ENCODE measurements at places on chromosomes 4 and X.
A peak's percentile ranks its signal among the peaks of the same experiment; 100 is the strongest.

GRCh38 chrX:112067601-112068000 is 15.0 kb downstream of the TRPC5 start:
- DNase-seq = no peak

DNA sequence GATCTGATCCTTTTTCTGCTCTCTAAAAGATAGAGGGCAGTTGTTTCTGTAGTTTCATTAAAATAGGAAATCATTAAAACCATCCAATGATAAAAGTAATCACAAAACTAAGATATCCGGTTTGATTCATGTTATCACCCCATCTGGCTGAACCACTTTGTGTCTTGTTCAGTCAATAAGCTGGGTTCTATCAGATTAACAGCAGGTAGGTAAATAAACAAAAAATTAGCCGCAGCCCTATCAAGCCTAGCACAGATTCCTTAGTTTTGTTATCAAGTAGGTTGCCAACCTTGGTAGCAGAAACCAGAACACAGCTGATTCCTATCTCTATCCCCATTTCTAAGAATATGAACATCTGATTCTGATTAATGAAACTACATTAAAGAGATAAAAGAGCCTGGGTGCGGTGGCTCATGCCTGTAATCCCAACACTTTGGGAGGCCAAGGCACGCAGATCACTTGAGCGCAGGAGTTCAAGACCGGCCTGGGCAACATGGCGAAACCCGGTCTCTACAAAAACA is 118.6 kb upstream of the PLAC1 start:
- no peak for DNase-seq

- no peak for DNase-seq
These were observed 515.4 kb downstream of the ZNF674 start for GRCh38 chrX:46029777-46030176.

DNA sequence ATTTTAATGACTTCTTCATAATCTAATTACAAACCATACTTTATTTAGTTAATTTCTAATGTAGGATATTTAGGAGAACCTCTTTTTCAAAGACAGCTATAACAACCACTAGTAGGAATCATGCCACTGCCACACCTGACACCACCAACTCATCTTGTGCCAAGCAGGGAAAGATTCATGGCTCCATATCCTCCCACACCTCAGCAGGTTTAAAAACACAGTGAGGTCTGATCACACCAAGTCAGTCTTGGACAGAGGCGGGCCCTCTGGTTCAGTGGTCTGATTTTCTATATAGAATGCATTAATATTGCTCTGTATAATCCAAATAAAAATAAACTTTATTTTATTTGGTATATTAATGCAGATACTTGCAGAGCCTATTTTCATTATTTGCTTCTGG is 227.7 kb upstream of the TTC29 start:
- DNase-seq = no peak

DNA sequence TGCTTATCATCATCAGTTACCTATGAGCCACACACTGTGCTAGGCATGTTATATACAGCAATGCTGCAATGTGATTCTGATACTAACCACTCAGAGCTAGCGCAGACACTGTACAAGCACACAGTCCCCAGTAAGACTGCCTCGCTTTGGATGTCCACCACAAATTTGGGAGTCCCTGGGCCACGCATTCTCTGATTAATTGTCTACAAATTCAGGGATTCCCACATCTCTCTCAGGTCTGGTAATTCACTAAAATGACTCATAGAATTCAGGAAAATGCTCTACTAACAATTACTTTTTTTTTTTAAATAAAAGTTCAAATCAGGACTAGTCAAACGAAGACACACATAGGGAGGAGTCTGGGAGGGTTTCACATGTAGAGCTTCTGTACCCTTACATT is 652.1 kb upstream of the AADAT start:
- DNase-seq = no peak

DNA sequence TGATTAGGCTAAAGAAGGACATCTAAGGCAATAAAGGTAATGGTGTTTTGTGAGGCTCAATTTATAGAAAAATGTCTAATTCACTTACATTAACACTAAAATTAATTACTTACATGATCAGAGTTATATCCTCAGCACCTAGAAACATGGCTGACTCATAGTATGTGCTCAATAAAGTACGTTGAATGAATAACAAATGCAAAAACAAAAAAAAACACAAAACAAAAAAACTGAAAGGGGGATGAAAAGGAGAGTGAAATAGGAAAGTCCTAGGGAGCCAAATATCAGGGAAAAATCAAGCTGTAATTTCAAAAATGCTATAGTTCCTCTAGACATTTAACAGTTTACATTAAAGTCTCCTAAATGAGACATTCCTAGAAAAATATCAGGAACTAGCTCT is 18.7 kb downstream of the MBNL3 start:
- DNase-seq = no peak

- DNase-seq = no peak
These were observed 2064.1 kb upstream of the TENM3 start for GRCh38 chr4:180179146-180179545.

DNA sequence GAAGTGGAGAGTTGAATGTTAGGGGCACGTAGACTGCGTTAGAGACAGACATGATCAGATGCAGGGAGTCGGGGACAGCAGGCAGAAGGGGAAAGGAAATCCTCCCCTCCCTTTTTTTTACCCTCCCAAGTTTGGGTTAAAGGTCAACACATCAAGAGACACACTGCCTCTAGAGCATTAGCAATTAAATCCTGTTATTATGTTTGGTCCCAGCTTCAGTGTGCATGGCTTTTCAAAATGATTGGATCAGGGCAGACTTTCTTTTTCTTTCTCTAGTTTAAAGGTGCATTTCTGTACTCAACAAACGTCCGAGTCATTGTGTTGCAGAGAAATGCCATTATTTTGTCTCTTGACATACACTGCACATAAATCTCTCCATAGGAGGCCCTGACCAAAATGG is 63.9 kb downstream of the USP26 start:
- no peak for DNase-seq

GRCh38 chr4:182093431-182093831 is 149.8 kb upstream of the TENM3 start:
- no peak for DNase-seq

- peak; percentile 13 for DNase-seq
These were observed 41.9 kb downstream of the COL4A6 start for GRCh38 chrX:108396188-108396891.
